ENCODE measurements at places on chromosomes 12 and 14. TPM values are rescaled to one million over a fixed set of nuclear protein-coding genes. Genes with fewer than 3 reads are reported as not detected.

ESR2 gene
- total RNA-seq = 0.50 TPM

TAS2R13 gene
- total RNA-seq = 0.37 TPM

BAG5 gene
- 24.8 TPM for total RNA-seq

KRT78 gene
- not detected for total RNA-seq

RTL1 gene
- total RNA-seq = 0.07 TPM

Data from WTC11 (cell line).